NCI-H187 treated with DMSO at 0.1 percent for 48 hours (cell line): ENCODE measurements at places on chromosomes 7 and 10.

- no peak for DNase-seq
Observed at GRCh38 chr7:101557421-101557820, 71.7 kb downstream of the MYL10 start.

GRCh38 chr10:57986422-57986821, 281.3 kb downstream of the IPMK start:
- DNase-seq, result no peak

DNA sequence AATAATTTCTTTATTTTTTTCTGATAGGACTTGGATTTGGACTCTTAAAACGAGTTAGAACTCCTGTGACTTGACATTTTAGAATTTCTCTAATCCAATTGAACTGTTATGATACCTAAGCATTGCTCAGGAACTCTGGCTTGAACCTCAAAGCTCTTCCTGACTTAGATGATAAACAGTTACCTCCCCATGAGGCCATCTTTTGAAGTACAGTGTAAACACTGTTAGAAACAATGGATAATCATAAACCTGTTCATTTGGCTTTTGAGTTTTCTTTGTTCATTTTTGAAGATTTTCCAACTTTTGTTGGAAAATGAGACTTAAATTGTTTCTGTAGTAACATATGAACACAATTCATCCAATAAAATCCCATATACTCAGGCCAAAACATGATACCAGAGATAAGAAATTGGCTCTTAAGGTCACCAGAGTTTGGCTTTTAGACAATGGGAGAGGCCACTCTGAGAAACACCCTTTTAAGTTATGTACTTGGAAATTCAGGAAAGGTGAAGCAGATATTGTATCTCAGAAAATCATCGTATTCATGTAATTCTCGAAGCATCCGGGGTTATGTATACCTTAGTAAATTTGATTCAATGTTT, 59.6 kb downstream of the RUNDC3B start:
- no peak for DNase-seq

GRCh38 chr10:96176985-96177384, 46.9 kb downstream of the ZNF518A start:
- DNase-seq, result no peak

DNA sequence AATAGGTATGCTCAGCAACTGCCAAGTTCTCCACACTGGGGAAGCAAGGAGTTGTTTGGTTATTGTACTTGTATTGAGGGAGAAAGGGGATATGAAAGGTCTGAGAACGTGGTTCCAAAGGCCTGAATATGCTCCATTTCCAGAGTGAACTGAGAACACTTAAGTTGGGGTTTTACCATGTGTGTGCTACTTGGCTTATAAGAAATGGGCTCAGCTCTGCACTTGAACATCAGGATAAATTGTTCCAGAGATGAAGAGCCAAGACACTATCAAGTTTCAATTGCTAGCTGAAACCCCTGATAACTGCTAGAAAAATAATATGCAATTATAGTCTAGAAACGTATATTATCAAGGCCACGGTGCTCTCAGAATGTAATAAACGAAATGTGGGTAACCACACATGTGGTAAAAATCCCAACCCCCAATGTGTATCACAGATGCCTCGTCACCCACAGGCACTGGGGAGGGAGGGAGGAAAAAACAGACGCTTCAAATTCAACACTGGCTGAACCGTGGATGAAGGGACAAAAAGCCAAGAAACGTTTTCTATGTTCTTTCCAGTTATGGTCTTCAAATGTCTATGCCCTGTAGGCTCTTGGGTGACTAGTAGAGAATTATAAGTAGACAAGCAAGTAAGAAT, 16.3 kb downstream of the ELMO1 start:
- DNase-seq, result no peak

DNA sequence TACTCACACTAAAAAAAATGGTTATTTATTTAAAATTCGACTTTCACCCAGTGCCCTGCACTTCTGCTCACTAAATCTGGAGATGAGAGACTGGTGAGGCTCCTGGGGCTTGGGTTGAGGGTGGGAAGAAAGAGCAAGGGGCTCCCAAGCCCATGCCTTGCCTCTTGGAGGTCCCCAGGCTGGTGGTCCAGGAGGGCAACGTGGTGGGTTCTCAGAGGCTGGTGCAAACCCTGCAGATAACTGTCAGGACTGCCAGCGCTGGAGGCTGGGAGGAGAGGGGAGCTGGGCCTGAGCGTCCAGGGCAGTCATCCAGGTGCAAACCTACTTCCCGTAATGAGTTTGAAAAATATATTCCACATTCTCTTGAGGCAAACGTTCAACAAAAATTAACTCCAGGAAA, 528.3 kb downstream of the GLRX3 start:
- no peak for DNase-seq

DNA sequence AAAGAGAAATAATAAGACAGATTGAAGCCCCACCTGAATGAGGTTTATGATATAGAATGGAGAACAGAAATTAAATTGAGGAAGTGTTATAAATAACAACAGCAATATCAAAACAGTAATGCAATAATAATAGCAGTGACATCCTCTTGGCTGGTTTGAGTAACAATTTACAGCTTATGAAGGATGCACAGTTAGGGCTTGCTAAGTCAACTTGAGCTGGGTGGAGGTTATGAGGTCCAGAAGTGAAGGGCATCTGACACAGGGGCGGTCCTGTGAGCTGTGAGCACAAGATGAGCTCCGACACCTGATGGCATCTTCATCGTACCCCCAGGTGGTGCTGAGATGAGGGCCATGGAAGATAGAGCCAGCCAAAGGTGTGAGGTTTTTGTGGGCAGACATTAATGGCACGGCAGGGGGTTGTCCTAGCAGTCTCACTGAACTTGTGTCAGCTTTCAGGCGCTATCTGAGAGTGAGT, 30.5 kb downstream of the ARHGAP22 start:
- DNase-seq, result no peak

DNA sequence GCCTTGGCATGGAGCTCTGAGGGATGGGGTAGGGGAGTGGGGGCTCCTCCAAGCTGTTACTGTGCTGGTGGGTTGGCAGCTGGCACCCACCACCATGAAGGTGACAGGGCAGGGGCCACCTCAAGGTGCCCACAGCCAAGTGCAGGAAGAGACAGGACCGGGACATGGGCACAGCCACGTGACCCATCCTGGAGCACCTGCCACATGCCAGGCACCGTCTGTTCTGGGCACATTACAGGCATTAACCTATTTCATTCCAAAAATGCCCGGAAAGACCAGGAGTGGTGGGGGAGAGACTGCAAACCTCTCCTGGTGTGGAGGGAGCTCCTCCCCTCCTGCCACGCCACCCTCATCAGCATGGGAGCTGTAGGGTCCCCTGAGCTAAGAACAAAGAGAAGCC, 56.7 kb downstream of the CAMK2B start:
- DNase-seq, result no peak

DNA sequence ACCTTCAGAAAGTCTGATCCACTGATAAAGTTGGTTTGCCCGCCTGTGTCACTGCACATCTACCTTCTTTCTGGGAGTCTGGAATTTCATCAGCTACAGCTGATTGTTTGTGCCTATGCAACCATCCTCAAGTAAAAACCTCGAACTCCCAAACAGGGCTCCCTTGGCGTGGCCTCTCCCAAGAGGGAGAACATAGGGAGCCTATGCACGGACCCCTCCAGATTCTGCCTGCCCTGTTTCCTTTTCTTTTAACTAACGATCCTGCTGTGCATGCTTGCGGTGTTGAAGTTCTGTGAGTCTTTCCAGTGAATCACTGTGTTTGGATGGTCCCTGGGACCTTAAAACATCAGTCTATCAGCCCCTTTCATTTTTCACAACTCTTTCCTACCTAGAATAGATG, 226.9 kb upstream of the SEMA3D start:
- no peak for DNase-seq

- DNase-seq, result no peak
Observed at GRCh38 chr10:28794986-28795385, 117.7 kb downstream of the BAMBI start.

DNA sequence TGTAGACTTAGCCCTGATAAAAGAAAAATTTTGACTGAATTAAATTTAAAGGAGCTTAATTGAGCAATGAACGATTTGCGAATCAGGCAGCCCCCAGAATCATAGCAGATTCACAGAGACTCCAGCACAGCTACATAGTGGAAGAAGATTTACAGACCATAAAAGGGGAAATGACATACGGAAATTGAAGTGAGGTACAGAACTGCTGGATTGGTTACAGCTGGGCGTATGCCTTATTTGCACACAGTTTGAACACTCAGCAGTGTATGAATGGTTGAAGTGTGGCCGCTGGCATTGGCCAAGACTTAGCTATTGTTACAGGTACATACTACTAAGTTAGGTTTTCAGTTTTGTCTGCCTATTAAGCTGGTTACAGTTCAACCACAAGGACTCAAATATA, 433.5 kb upstream of the CELF2 start:
- DNase-seq, result no peak

GRCh38 chr7:21251151-21251800, 176.6 kb upstream of the SP4 start:
- DNase-seq, result no peak

DNA sequence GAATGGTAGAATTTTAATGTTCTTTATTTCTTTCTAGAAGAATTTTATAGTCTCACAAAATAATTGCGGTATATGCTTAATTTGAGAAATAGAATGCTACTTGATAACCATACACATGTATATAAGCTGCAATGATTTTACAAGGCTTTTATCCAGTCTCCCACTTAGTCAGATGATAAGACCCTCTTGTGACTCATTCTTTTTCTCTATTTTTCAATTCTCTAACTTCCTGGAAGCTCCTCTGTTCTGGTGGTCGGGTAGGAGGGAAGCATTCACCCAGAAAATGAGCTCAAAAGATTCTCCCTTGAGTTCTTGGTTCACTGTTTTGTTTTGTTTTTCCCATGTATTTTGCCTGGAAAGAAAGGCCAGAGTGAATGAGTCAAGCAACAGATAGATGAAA, 546.6 kb downstream of the INHBA start:
- no peak for DNase-seq

GRCh38 chr10:132708441-132708840, 77.5 kb downstream of the NKX6-2 start:
- no peak for DNase-seq

GRCh38 chr7:105339404-105340323, 49.1 kb downstream of the SRPK2 start:
- no peak for DNase-seq

- DNase-seq, result no peak
Observed at GRCh38 chr10:78491812-78492211, 458.1 kb downstream of the RPS24 start.

- DNase-seq, result peak; percentile 12
Observed at GRCh38 chr10:116753759-116754158, 11.4 kb upstream of the HSPA12A start.

- DNase-seq, result no peak
Observed at GRCh38 chr7:140773104-140773503, 76.6 kb downstream of the NDUFB2 start.

GRCh38 chr10:70479626-70480238, 1.2 kb downstream of the PALD1 start:
- no peak for DNase-seq
